ENCODE measurements at places on chromosomes 3 and 15.

- ATAC-seq: no peak
Observed at GRCh38 chr3:153373606-153374005, 211.6 kb downstream of the RAP2B start.

GRCh38 chr3:72794079-72794478 is 54.2 kb downstream of the SHQ1 start:
- no peak for ATAC-seq

DNA sequence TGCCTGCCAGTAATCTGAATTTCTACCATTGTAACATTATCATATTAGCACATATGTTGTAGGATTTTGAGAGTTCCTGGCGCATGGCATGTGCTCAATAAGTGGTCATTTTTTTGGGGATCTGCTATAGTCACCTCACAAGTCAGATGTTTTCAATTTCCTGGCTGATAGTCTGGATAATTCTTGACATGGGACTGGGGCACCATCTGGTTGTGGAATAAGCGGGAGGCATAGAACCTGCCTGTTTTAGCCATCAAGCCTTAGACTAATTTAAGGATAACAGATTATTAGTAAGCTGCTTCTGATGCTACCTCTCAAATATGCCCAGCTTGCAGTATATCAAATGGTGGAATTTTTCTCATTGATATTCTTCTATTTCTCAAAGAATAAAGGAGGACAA is 39.1 kb downstream of the GASK1A start:
- no peak for ATAC-seq

DNA sequence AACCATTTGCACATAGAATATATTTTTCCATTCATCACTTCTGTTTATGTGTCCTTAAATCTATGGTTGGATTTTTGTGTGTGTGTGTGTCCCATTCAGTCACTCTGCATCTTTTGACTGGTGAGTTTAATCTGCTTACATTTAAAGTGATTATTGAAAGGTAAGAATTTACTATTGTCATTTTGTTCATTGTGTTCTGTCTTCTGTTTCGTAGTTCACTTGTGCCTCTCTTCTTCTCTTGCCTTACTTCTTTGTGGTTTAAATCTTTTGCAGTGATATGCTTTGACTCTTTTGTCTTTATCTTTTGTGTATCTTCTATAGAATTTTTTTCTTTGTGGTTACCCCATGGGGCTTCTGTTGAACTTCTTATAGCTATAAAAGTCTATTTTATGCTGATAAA is 166.3 kb upstream of the UBE3A start:
- no peak for ATAC-seq

DNA sequence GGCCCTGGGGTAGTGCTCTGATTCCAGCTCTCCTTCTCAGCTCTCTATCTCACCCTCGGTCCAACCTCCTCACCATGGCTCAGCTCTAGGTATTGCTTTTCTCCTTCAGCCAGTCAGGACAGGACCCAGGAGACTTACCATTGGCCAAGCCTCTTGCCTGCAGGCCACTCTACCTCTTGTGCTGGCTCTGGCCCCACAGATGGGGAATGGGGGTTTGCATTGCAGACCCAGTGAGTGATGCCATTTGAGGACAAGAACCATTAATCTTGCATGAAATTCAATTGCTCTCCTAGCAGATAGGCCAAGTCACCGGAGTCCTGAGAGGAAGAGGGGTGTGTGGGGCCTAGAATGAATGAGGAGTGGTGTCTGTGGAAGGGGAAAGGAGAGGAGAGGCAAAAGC is 6.1 kb upstream of the RPP25 start:
- ATAC-seq: no peak

GRCh38 chr3:124653797-124654469 is 76.3 kb upstream of the UMPS start:
- ATAC-seq: no peak

- ATAC-seq: no peak
Observed at GRCh38 chr15:57321973-57322601, 54.2 kb upstream of the CGNL1 start.

- ATAC-seq: no peak
Observed at GRCh38 chr3:117144853-117145252, 435.3 kb downstream of the TUSC7 start.

- no peak for ATAC-seq
Observed at GRCh38 chr3:45486136-45486535, 97.8 kb downstream of the LARS2 start.

DNA sequence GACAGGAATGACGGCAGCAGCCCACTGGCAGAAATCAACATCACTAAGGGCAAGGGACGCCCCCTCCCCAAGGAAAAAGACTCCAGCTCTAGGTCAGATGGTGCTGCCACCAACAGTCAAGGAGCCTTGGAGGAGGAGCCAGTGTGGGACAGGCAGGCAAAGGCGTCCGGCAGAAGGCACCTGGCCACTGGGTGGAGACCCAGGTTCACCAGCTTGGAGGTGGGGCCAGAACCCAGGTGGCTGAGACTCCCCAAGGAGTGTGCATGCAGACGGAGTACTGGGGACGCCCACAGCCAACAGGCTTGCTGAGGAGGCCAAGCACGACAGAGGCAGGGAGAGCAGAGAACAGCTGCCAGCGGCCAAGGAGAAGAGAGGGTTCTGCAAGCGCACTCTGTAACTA is 35.2 kb downstream of the PTPN23 start:
- ATAC-seq: no peak

DNA sequence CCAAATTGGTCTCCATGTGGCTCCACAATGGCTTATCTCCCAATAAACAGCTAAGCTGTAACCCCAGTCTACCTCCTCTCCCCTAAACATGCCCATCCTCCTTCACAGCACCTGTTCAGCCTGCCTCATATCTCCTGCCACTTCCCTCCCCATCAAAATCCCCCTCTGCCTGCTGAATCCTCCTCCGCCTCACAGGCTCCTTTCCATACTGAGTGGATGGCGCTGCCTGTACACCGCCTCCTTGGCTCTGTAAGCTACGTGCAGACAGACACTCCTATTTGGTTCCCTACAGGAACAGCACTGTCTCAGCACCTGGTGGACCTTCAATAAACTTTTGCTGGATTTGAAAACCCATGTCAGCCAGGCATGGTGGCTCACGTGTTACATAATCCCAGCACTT is 53.7 kb downstream of the ADCY5 start:
- no peak for ATAC-seq

- no peak for ATAC-seq
Observed at GRCh38 chr3:195075199-195075940, 195.6 kb downstream of the XXYLT1 start.

DNA sequence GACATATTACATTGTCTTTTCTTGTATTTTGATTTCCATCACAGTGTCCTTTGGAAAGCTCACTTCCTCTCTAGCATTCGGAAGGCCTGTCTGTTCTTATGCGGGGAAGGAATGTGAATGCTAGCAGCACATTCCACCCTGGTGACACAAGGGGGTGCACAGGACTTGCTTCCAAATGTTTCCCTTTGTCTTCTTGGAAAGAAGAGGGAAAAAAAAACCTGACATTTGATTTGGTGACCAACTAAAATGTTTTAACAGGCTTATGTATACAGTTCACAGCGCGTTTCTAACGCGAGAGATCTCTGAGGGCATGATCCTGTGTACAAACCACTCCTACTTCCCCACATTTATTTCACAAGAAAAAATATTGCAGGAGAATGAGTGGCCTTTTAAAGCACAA is 107.6 kb upstream of the FXR1 start:
- no peak for ATAC-seq

DNA sequence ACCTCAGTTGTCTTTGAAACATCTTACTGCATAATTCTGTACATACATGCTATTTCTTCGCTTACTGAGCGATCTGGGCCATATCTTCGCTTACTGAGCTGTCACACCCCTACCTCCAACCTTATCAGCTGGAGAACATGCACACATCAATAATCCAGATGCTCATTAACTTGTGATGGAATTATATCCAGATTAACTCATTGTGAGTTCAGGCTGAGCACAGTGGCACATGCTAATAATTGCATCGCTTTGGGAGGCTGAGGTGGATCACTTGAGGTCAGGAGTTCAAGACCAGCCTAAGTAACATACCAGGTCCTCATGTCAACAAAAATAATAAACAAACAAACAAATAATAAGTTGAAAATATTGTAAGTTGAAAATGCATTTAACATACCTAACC is 19.3 kb upstream of the ANXA2 start:
- no peak for ATAC-seq
